Epithelial cell of proximal tubule (primary cell): ENCODE measurements at places on chromosomes 1 and 21. TPM values are rescaled to one million over a fixed set of nuclear protein-coding genes. Genes with fewer than 3 reads are reported as not detected.

Gene C1QB
- not detected in 2 replicates for total RNA-seq

- DNase-seq: no peak
These were observed 103.0 kb downstream of the SSBP3 start for GRCh38 chr1:54302951-54303843.

DNA sequence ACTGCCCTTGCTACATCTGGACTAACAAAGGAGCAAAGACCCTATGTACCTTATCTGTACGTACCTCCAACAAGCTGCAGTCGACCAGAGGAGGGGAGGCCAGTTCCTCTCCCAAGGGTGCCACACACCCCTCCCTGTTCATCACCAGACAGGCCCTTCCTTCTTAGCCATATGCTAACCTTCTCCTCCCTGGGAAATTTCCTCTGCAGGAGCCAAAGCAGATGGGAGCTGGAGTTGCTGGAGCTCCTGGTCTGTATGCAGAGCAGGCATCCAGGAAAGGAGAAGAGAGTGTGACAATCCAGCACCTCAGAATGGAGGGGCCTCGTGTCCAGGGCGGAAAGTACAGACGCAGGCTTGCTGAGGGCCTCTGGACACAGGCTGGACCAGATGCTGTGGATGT, 48.5 kb downstream of the C8B start:
- no peak for DNase-seq

Gene CHRNB2
- total RNA-seq: 0.07 TPM in 1 of 2 replicates, not detected in the other

DNA sequence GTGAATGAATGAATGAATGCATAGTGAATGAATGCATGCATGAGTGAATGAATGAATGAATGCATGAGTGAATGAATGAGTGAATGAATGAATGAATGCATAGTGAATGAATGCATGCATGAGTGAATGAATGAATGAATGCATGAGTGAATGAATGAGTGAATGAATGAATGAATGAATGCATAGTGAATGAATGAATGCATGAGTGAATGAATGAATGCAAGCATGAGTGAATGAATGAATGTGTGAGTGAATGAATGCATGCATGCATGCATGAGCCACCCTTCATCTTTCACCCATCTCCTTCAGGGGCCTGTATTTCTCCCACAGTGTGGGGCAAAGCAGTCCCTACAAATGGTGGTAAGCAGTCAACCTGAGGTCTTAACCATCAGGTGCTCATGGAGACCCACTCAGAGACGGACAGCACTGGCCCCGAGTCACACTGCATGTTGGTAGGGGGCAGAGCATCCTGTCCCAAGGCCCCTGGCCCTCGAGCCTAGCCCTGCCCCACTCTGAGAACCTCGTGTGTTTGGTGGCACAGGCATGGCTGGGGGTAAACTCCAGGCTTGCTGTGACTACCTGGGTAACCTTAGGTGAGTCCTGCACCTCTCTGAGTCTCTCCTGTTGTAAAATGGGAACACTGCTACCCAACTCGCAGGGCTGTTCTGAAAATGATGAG, 28.0 kb upstream of the PAX7 start:
- DNase-seq: no peak

- DNase-seq: no peak
These were observed 51.6 kb downstream of the FAM163A start for GRCh38 chr1:179794669-179795068.

GRCh38 chr1:24776821-24777220, 31.6 kb downstream of the CLIC4 start:
- no peak for DNase-seq

Gene PLA2G2F
- total RNA-seq: 3.8 and 4.2 TPM in 2 replicates

- no peak for DNase-seq
These were observed 45.0 kb upstream of the KIRREL1 start for GRCh38 chr1:157948312-157949073.

- no peak for DNase-seq
These were observed 10.0 kb upstream of the RASSF5 start for GRCh38 chr1:206497363-206497762.

GRCh38 chr1:184941735-184942134, 32.6 kb downstream of the NIBAN1 start:
- DNase-seq: no peak
